ENCODE measurements at places on chromosomes 5 and 9.

DNA sequence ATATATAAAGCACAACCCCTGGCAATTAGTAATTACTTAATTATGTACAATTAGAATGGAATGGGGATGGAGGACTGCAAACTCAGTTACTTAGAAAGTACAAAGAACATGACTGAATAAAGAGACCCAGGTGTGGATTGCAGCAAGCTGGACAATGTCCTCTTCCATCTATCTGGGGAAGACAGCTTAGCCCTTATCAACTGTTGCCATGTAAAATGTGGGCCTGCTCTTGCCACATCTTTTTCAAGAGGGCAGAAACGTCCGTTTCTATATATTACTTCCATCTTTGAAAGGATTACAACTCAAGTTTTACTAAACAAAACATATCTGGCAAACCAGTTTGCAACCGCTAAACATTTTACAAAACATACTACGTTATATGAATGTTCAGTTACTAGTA is 26.2 kb downstream of the GOLPH3 start:
- no peak for DNase-seq

- DNase-seq: no peak
Observed at GRCh38 chr5:173338380-173339015, 10.3 kb upstream of the STC2 start.

DNA sequence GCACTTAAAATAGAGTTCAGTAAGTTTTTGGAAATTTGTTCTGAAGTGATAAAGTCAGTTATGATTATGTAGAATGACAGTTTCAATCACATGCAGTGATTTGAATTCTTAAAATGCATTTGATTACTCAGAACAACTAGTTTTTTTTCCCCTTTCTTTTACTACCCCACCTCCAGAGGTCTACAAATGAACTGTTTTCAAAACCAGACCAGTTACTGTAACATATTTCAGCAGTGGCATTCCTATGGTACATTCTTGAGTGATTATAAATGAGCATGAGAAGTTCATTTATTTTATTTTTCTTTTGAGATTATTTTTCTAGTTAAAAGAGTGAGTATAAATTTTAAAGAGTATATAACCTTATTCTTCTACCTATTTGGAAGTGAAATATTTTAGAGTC is 71.6 kb downstream of the NNT start:
- no peak for DNase-seq

- peak; percentile 35 for DNase-seq
Observed at GRCh38 chr9:19138084-19138483, 10.8 kb upstream of the PLIN2 start.

DNA sequence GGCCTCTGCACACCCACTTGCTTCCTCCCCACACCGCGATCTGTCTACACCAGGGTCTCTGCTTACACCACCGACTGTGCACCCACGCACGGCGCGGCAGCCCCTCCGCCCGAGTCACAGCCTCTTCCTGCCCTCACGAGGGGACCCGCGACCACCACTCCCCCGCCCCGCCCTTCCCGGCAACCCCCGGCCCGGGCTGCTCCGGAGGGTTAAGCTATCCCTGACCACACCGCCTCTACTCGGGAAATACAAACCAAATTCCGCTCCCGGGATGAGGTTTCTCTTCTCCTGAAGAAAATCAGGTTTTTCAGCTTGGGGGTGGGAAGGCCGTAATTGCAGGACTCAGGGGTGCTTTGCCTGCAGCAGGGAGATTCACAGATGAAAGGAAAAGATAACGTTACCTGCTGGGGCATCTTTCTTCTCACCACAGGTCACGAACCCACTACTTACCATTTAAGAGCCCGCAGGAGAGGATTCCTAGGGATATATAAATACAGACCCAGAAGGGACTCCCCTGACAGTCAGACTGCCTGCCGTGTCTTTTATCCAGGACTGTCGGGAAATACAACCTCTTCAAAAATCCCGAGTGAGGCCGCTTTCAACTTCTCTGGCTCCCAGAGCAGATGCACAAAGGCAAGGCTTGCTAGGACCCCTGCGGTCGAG is 63.5 kb downstream of the ROR2 start:
- no peak for DNase-seq

- DNase-seq: no peak
Observed at GRCh38 chr5:157214861-157215513, 34.3 kb downstream of the ITK start.
